ENCODE measurements at places on chromosomes 3 and 15.
A peak's percentile ranks its signal among the peaks of the same experiment; 100 is the strongest.

- no peak for DNase-seq
Observed at GRCh38 chr15:75844629-75845335, 1.5 kb downstream of the UBE2Q2 start.

DNA sequence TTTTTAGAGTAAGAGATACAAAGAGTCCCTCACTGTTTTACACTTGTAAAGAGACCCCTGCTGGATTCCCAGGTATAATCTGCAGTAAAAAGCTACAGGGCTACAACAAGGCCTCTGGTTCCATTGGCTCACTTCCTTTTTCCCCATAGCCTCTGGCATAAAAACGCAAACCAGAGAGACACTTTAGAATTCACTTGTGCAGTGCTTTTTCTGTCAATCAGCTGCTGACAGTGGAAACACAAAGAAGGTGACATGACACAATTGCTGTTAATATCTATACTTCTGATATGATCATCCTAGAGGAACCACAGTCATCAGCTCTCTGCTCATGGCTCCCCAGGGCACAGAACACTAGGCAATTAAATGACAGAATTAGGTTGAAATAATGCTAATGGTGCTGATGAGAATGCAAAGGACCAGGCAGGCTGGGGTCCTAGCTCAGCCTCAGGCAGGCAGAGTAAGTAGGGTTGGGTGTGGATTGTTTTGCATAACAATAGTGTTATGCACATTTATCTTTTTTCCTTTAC, 667.9 kb upstream of the CFAP20DC start:
- no peak for DNase-seq

DNA sequence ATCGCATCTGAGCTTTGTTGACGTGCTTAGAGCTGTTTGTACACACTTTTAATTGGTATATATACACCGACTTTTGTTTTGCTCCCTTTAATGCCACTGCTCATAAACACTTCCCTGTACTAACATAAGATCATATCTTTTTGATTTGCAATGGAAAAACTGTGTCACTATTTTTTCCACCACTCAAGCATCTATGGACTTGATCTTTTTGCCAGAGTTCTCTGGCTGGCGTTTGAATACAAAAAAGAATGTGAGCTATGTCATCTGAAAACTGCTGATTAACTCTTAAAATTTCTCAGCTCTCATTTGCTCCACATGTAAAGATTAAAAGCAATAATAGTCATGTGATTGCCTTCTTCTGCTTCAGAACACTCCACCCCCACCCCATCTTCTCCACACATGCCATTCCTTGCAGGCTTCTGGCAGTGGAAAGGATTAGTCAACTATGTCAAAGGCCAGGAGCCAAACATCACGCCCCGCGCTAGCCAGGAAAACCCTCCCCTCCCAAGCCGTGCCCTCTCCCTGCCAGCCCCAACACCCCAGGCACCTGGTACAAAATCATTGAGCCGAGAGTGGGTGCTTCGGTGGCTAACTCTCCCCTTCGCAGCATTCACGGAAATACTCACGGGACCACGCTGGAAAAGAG, 123.4 kb upstream of the MEF2A start:
- DNase-seq = no peak

- peak; percentile 32 for DNase-seq
Observed at GRCh38 chr3:40741729-40742128, 217.0 kb downstream of the ZNF621 start.

DNA sequence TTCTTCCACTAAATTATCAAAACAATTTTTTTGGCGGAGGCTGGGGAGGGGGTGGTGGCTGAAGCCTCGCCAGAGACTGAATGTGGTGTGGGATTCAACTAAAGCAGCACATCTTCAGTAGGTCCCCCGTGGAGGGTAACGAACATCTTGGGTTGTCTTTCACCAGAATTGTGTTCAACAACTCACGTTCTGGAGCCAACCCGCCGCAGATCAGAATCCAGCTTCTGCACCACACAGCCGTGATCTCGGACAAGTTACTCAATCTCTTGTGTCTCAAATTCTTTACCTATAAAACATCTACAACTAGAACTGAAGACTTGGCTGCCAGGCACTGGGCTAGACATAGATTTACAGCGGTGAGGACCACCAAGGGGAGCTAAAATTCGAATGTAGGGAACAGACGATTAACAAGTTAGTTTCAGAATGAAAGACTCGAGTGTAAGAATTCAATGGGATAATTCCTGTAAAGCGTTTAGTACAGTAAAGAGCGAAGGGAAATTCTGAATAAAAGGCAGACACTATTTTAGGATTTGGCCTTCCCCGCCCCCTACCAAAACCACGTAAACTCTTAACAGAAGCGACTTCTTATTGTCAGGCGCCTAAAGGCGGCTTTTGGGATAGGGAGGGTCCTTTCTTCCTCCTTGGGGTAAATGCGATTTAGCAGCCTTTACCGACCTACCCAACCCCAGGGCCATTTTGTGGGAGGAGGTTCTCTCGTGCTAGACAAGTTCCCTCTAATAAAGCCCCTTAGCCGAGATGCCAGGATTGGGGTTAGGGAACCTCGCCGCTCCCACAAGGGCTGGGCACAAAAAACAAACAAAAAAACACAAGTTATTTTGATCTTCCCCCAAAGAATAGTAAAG, 697 bp upstream of the RAB5A start:
- no peak for DNase-seq

DNA sequence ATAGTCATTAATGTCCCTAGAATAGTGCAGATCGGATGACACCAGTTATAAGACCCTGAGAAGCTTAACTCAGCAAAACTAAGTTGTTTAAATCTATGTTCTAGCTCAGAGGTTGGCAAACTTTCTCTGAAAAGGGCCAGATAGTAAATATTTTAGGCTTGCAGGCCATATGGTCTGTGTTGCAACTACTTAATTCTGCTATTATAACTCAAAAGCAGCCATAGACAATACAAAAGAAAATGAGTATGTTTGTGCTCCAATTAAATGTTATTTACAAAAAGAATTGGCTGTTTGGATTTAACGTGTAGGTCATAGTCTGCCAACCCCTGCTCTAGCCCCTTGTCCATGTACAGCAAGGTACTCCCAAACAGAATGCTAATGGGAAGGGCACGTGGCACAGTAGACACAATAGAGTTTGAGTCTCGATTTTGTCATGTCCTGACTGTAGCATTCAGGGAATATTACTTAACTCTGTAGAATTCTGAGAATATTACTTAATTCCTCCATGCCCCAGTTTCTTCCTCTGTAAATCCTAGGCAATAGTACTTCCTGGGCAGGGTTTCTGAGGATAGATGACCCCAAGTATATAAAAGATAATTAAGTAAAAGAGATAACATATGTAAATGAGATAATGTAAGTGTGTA, 70.5 kb upstream of the ATP2C1 start:
- DNase-seq = peak; percentile 16

DNA sequence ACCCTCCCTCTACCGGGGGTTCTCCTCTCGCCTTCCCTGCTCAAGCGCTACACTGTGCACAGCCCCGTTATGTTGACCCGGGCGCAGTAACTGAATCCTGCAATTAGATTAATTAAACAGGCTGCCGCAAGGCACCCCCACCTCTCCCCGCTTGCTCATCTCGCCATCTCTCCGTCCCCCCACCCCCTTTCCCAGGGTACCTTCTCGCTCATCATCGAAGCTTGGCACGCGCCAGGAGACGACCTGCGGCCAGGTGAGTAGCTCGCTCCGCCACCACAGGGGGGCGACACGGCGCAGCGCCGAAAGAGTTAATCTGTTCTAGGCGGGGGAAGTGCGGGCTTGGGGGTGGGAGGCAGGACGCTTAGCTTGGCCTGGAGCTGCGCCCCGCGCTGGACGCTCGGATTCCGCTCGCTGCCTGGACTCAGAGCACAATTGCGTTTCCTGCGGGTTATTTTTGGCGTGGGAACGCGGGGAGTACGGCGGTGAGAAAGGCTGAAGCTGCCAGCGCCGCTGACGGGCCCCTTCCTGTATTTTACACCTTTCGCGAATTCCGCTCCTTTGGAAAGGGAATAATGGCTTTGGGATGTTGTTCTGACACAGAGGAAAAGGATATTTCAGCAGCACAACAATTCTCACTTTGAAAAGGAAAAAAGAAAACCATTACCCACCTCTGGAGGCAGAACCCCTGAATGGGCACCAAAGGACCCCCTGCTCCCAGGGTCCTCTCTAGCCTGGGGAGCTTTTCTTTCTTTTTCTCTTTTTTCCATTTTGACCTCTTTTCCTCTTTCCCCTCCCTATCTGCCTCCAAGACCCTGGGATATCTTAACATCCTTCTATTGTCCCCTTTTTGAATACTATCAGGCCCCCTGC, 1.5 kb downstream of the DLL4 start:
- DNase-seq = no peak

GRCh38 chr15:68677996-68678395, 99.2 kb downstream of the CORO2B start:
- no peak for DNase-seq

- no peak for DNase-seq
Observed at GRCh38 chr3:176097027-176097426, 1100.3 kb downstream of the TBL1XR1 start.

DNA sequence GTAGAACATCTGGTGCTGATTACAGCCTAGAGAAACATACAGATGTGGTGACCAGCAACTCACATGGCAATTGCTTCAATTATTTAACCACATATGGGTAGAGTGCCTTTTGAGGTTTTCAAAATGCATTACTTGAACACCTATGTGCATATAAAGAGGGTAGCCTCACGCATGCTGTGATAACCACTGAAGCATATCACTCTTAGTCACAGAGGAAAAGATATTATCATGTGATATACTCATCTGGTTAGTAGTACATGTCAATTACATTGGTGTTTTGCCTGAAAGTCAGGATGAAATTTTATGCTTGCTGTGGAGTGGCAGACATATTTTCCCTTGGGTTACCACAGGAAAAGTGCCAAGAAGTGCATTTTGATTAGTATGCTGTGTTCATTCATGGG, 459.3 kb upstream of the AGTR1 start:
- no peak for DNase-seq

DNA sequence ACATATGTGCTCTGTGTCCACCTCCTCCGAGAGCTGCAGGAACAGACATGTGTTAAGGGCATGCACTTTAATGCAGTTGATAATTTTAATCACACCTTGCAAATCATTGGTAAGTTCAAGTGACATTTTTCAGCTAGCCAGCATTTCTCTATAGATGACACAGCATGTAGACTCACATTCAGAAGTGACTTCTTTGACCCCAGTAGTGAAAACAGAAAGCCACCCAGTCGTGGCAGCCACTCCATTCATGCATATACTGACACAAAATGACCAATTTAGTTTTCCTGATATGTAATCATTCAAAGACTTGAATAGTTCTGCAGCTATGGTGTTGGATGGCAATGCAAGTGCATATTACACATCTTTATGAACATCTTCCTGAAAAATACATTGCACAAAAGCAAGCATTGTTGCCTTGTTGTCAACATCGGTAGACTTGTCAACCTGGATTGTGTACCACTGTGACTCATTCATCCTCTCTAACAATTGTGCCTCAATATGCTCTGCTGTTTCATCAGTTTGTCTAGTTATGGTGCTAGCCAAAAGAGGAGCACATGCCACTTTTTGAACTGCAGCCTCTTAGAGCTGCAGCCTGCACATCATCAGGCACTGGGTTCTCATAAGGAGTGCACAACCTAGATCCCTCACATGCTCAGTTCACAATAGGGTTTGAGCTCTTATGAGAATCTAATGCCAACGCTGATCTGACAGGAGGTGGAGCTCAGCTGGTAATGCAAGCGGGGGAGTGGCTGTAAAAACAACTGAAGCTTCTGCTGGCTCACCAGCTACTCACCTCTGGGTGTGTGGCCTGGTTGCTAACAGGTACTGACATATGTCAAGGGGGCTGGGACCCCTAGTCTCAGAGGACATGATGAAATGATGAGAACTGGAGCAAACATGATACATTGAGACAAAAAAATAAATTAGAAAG, 622.0 kb downstream of the PYDC2 start:
- no peak for DNase-seq

DNA sequence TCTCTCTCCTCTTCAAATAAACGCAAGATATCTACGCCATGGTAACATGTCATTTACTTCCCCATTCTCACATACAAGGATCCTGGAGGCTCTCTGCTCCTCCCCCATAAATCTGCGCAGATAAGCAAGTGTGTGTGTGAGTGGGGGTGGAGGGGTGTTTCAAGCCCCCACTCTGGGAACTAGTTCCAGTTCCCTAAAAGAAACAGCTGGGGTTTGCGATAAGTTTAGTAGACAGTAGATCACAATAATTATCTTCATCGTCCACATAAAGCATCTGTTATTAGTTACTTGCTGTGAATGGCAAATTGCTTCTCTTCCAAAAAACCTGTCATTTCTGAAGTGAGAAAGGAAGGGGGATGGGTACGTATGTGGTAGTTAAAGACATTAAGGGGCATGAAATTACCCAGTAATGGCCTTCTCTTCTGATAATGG, 79.8 kb downstream of the RBPMS2 start:
- DNase-seq = peak; percentile 88

- no peak for DNase-seq
Observed at GRCh38 chr15:64930019-64930652, 18.4 kb downstream of the ANKDD1A start.

- DNase-seq = no peak
Observed at GRCh38 chr3:55797084-55797483, 310.0 kb upstream of the WNT5A start.

DNA sequence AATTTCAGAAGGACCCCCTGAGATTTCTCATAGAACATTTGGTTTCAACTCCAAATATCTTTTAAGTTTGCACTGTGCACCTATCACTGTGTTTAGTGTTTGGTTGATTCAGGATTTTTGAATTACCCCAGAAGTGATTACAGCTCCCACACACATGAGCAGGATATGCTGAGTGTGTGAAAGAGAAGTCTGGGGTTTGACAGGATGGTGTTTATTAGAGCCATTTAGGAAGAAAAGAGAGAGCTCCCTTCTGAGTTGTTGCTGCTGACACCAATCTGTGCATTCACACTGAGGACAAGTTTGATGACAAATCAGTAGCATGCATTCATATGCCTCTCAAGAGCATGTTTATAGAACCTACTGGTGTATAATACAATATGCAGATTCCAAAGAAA, 118.1 kb downstream of the RPL22L1 start:
- no peak for DNase-seq

- DNase-seq = no peak
Observed at GRCh38 chr3:179402963-179403362, 48.3 kb downstream of the GNB4 start.

DNA sequence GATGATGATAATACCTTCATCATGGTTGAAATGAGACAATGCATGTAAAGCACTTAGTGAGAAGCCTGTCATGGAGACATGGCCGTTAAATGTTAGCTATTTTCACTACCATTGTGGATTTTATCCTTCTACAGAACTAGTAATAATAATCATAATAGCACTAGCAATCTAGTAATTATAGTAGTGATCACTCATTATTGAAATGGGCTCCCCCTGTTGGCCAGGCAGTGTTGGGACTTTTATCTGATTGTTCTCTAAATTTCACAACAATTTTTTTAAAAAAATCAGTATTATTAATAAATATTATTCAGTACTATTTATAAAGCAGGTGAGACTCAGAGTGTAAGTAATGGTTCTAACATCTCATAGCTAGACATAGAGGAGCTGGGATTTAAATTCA, 396.3 kb downstream of the IL5RA start:
- no peak for DNase-seq
